Fibroblast of skin of scalp (primary cell): ENCODE measurements at places on chromosomes 6 and 20.

DNA sequence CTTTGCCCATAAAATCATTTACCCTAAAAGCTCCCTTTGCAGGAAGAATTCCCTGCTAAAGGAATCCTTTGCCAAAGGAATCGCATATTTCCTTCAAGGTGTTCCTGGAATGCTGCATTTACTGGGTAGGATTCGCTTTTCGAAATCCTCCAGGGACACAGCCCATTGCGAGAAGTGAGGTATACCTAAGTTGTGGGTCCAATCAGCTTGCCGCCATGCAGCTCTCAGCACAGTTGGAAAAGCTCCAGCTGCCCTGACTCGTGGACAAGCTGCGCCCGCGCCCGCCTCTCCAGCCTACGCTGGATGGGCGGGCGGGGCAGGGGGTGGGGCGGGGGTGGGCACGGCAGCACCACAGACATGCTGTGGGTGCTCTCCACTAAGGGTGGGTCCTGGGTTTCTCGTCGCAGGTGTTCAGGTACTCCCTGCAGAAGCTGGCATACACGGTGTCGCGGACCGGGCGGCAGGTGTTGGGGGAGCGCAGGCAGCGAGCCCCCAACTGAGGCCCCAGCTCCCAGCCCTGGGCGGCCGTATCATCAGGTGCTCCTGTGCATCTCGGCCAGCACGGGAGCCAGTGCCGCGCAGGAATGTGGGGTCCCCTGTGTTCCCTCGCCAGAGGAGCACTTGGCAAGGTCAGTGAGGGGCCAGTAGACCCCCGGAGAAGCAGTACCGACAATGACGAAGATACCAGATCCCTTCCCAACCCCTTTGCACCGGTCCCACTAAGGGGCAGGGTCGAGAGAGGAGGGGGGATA lies 1.4 kb downstream of the NNAT start:
- DNase-seq: peak; percentile 46

DNA sequence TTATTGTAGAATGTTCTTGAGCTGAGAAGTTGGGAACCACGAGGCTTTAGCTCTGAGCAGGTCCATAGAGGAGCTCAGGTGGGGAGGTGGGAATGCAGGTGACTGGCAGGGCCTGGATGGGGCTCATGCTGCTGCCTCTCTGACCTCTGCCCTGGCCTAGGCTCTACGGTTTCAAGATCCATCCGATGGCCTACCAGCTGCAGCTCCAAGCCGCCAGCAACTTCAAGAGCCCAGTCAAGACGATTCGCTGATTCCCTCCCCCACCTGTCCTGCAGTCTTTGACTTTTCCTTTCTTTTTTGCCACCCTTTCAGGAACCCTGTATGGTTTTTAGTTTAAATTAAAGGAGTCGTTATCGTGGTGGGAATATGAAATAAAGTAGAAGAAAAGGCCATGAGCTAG lies at the start of gene LY6G5B:
TSS of gene LY6G5B (plus strand) at position 301 of the 400 bp plus-strand sequence. CDS start 975 bp downstream, outside the sequence.
- no peak for DNase-seq

GRCh38 chr6:27132532-27133280 lies 114.8 kb upstream of the PRSS16 start:
- DNase-seq: peak; percentile 100

- DNase-seq: no peak
These were observed 90.4 kb downstream of the MAP3K7 start for GRCh38 chr6:90496258-90497016.

DNA sequence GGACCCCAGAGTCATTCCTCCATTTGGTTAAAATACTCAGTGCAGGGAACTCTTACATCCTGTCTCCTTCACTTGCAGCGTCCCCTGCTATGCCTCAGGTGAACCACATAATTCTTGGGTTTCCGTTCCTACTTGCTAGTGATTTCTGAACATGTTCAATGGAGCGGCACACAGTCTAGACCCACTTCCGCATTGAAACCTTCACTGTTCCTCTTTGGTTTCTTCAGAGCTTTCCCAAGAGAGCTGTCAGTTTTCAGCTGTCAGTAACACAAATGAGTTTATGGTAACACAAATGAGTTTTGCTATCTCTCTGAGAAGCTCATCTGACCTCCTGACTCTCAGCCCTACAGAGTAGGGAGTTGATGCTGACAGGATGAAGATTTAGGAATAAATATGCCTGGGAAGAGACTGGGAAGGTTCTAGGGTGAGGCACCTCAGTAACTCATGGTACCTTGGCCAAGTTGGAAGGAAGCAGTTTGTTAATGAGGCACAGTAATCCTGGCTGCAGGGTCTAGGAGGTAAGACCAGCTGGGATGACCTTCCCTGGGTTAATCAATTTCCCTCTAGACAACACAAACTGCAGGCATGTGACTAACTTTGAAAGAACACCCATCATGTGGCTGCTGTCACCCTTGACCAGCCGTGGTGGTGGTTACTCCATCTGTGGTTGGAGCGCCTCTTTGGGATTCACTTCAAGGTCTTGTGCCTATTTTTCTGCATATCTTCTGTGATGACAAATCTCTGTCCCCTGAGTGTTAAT lies 5.4 kb downstream of the SYS1 start:
- no peak for DNase-seq

DNA sequence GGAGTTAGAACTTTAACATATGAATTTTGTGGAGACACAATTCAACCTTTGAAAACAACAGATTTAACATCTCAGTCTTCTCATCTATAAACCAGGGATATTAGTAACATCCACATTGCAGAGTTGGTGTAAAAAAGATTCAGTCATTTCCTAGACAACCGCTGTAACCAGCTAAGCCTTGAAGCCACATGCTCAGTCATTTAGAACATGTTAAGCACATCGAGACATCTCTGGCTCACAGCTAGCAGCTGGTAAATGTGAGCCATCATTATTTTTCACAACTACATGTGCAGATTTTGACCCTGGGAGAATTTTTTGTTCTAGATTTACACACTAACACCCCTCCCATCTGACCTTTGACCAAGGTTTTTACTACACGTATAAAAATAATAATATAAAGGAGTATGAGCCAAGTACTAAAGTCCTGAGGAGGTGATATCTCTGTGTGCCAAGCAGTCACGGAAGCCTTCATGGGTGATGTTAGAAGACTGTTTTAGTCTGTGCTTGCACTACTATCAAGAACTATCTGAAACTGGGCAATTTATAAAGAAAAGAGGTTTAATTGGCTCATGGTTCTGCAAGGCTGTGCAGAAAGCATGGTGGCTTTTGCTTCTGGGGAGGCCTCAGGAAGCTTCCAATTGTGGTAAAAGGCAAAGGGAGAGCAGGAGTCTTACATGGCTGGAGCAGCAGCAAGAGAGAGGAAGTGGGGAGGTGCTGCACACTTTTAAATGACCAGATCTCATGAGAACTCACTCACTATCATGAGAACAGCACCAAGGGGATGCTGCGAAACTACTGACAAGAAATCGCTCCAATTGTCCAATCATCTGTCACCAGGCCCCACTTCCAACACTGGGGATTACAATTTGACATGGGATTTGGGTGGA lies 48.7 kb upstream of the IL20RA start:
- DNase-seq: no peak

DNA sequence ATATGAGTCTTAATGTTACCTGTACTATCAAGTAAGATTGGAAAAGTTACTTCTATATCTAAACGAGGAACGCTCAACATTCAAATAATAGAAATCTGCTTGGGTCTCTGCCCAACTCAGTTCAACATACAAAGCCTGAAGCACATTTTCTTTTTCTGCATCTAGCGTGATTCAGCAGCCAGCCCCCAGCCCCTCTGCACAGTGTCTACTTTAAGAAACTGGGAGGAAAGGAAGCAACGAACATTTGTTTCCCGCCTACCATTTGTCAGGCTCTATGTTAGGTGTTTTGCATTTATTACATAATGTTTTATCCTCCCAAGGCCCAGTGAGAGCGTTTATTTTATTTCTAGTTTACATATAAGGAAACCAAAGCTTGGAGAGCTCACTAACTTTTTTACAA lies 17.3 kb downstream of the PHACTR1 start:
- no peak for DNase-seq

GRCh38 chr6:45548657-45549515 lies 171.2 kb upstream of the SUPT3H start:
- no peak for DNase-seq

GRCh38 chr6:135869857-135870256 lies 18.4 kb downstream of the PDE7B start:
- no peak for DNase-seq

DNA sequence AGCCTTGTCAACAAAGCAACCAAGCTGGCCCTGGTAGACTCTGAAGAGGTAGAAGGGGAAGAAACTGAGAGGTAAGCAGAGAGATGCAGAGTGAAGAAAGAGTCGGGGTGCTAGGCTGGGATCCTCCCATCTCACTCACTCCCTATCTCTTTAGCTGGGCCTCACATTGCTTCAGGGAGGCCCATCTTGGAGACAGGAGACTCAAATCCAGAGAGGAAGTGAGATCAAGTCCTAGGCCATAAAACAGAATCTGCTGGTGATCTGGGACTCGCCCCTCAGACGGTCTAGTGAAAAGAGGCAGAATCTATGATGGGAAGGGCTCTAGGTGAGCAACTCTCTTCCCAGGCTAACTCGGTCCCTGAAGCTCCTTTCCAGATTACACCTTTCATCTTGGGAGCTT lies 659 bp upstream of the GUCA1B start:
- no peak for DNase-seq

GRCh38 chr20:14724468-14724867 lies 387.1 kb upstream of the FLRT3 start:
- DNase-seq: no peak

DNA sequence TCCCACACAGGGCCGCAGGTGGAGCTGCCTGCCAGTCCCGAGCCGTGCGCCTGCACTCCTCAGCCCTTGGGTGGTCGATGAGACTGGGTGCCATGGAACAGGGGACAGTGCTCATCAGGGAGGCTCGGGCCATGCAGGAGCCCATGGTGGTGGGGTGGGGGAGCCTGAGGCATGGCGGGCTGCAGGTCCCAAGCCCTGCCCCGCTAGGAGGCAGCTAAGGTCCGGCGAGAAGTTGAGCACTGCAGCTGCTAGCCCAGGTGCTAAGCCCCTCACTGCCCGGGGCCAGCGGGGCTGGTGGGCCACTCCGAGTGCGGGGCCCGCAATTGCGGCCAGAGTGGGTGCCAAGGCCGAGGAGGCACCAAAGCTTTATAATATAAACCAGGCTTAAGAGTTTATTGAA lies 479.7 kb downstream of the MMUT start:
- no peak for DNase-seq

GRCh38 chr6:16582446-16583143 lies 178.7 kb downstream of the ATXN1 start:
- DNase-seq: no peak

GRCh38 chr20:53331151-53331973 lies 262.3 kb downstream of the ZNF217 start:
- DNase-seq: peak; percentile 83

DNA sequence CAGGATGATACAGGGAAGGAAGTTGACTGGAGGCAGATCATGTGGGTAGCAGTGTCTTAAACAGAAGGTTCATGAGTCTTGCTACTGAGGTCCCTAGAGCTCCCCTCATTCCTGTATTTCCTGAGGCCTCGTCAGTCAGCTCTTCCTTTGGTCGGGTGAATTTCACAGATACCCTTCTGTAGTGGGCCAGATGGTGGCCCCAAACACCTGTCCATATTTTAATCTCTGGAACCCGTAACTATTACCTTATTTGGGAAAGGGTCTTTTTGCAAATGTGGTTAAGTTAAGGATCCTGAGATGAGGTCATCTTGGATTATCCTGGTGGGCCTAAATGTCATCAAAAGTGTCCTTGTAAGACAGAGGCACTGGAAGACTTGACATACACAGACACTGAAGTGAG lies 9.6 kb downstream of the KCNS1 start:
- DNase-seq: no peak

GRCh38 chr6:25175681-25176080 lies 103.5 kb upstream of the CARMIL1 start:
- no peak for DNase-seq

- no peak for DNase-seq
These were observed 105.9 kb downstream of the SASH1 start for GRCh38 chr6:148448369-148449012.

DNA sequence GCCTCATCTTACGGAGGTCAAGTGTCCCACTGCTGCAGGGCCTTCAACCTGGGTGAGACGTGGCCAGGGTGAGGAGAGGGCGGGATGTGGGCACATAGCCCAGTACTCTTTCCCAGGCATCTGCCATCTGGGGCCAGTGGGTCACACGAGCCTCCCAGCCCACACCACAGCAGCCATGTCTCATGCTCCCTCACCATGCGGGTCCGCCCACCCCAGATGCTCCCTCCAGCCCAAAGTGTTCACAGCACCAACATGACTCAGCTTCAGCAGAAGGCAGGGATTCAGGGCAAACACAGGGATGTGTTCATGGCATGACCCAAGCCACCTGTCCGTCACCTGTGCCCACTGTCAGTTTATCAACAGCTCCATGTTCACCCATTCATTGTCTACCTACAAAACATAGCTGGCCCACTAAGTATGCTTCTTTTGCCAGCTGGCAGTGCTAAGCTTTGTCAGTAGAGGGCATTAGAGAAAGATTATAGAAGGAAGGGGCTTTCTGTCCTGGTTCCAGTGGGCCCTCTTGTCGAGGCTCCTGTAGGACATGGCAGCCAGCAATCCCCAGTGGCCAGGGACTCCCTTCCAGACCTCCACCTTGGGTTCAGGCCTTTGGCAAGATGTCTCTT lies 109.2 kb downstream of the FOXF2 start:
- no peak for DNase-seq

GRCh38 chr6:167664678-167665660 lies 161.7 kb upstream of the AFDN start:
- no peak for DNase-seq

- no peak for DNase-seq
These were observed 12.3 kb downstream of the GPLD1 start for GRCh38 chr6:24477070-24477469.

DNA sequence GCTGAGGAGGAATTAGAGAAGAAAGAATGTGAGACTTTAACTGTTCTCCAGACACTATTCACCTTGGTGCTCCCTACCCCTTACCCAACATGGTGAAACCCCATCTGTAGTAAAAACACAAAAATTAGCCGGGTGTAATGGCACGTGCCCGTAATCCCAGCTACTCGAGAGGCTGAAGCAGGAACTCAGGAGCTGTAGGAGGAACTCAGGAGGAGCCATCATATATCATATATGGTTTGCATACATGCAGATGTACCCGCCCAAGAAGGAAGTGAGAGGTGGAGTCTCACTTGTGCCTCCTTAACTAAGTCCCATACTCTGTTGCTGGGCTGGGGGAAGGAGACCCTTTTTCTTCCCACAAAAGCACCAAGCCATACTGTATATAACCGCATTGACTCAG lies 35.5 kb upstream of the ME1 start:
- no peak for DNase-seq

DNA sequence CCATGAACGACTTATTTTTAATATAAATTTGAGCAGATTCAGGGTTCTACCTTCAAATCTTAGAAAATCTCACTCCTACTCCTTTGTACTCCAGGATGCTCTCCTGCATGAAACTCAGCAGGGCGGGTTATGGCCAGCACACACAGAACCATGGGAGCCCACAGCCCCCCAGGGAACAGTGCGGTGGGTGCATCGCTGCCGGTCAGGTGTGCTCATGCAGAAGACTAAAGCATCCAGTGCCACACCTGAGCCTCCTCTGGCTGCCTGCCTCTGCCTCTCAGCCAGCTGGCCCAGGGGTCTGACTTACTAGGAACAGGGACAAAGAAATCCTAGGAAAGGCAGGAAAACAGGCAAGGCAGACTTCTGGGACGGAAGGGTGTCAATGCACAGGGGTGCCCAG lies 31.8 kb downstream of the EZR start:
- no peak for DNase-seq
